Activated naive CD4-positive, alpha-beta T cell treated with Interleukin-2 at 50 U/mL for 16 hours (primary cell): ENCODE measurements at places on chromosomes 13 and 19.
A peak's percentile ranks its signal among the peaks of the same experiment; 100 is the strongest.

- DNase-seq: no peak
Measured at GRCh38 chr13:57409121-57409520, 222.4 kb upstream of the PCDH17 start.

DNA sequence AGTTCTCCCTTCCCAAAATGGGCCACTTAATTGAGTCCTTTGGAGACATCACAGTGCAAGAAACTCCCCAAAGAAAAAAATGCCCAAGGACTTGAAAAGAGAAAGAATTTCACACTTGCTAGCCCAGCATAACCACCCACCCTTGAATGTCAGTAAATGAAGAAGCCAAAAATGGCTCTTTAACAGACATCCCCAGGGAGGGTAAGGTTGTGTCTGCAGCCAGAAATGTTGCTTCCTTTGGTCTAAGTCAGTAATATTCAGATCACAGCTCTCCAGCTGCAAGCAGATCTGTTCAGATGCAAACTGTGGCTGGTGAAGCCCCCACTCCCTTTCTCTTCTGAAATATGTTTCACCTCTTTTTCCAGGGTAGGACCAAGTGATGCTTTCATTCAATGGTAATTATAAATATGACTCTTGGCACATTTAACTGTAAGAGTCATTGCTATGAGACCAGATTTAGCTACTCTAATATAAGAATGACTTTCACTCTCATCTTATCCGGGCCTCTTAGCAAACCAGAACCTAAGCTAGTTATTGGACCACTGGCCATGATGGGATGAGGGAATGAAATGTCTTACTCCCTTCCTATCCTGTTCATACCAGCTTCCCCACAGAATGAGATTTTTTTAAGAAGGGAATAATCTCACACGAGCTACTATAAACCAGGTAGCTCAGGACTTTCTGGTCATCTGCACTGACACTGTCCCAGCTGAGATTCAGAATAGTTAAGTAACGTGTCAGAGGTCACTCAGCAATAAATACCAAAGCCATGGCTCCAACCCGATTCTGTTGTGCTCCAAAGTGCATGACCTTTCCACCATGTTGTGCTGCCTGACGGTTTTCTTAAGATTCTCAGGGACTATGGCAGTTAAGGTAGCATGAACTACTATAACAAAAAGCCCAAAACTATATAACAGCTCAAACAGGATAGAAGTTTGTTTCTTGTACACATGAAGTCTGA lies 234.1 kb downstream of the FOXO1 start:
- no peak for DNase-seq

- peak; percentile 37 for DNase-seq
Measured at GRCh38 chr13:74062933-74063332, 71.3 kb downstream of the KLF12 start.

DNA sequence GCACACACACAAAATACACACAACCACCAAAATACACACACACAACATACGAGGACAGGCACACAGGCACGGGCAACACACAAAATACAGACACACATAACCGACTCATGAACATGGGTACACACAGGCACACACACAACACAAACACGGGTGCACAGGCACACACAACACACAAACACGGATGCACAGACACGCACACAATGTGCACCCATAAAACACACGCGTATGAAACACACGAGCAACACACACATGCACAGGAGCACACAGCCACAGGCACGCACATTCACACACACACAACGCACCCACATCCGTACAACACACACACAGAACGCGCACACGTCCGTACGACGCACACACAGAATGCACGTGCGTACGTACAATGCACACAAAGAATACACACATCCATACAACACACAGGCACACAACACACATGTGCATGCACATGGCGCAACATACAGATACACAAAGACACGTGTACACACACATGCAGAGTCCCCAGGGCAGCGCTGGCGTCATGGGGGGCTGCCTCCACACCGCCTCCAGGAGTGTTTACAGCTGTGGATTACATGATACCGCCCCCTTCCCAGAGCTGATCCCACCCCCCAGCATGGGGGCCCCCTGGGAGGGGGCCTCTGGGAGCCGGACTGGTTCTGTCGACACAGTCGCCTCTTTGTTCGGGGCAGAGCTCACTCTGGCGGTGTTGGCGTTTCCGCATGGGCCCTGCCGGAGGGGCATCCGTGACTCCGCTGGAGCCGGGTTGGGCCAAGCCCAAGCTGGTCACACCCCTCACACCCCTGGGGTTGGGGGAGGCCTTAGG lies 2.9 kb downstream of the SBNO2 start:
- no peak for DNase-seq

GRCh38 chr13:43411211-43411610 lies 375.6 kb downstream of the ENOX1 start:
- no peak for DNase-seq

DNA sequence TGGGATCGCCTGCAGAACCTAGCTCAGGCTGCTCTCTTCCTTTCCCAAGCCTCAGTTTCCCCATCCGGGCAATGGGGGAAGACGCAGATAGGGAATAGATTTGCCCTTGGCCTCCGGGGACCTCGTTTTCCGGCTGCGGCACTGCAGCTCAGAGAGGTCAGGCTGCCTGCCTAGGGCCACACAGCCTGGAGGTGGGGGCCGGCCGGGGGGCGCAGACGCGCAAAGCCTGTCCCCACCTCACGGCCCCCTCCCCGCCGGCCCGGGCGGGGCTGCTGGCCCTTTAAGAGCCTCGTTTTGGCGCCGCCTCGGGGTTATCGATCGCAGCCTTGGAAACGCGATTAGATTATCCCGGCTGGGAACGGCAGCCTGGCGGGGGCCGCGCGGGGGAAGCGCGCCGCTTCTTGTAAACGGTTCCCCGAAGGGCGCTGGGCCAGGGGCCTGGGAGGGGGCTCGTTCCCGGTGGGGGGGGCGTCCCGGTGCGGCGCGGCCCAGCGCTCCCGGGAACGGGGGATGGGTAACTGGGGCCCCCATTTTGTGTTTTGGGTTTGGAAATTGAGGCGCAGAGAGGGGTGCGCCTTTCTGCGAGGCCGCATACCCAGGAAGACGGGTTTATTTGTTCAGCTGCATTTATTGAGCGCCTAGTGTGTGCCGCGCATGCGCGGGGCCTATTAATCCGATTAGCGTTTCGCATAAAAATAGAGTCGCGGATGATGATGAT lies 23.4 kb upstream of the TCF3 start:
- no peak for DNase-seq

GRCh38 chr13:51721496-51721895 lies 82.5 kb downstream of the DHRS12 start:
- no peak for DNase-seq

DNA sequence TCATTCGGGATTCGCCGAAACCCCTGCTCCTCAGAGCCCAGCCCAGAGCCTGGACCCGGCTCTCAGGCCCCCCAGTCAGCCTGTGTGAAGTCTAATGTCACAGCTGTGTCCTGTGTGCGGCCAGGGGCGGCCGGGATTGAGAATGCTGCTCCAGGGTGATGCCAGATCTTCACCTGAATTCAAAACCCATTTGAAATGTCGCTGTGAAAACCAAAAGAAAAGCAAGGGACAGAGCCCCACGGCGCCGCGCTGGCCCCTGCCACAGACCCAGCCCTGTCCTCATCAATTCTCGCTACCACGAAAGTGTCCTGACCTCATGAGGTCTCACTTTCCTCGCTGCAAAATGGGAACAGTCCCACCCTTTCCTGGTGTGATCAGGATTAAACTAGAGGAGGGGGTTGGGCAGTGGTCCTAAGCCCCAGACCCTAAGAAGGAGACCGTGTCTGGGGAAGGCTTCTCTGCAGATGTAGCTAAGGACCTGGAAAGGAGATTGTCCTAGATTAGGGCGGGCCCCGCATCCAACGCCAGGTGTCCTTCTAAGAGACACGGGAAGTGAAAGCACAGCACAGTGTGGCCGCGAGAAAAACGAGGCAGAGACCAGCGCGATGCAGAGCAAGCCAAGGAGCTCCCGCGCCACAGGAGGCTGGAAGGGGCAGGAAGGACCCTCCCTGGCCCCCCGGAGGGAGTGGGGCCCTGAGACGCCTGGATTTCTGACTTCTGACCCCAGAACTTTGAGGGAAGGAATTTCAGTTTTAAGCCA lies 34.0 kb upstream of the SPACA7 start:
- DNase-seq: no peak

- DNase-seq: no peak
Measured at GRCh38 chr19:43636121-43636683, 3.4 kb downstream of the CADM4 start.

DNA sequence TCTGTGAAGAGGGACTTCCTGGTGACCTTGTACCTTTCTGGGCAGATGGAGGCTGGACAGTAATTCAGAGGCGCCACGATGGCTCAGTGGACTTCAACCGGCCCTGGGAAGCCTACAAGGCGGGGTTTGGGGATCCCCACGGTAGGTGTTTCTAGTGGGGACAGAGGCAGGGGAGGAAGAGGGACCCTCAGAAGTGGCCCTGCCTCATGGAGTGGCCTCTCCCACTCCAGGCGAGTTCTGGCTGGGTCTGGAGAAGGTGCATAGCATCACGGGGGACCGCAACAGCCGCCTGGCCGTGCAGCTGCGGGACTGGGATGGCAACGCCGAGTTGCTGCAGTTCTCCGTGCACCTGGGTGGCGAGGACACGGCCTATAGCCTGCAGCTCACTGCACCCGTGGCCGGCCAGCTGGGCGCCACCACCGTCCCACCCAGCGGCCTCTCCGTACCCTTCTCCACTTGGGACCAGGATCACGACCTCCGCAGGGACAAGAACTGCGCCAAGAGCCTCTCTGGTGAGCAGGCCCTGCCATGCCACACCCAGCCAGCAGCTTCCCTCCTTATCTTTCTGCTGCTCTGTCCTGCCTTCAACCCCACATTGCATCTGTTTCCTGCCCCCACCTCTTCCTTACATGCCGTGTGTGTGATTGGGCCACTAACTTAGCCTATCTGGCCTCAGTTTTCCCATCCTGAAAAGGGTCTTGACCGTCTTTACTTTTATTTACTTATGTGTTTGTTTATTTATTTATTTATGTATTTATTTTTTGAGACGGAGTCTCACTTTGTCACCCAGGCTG lies 7.3 kb downstream of the ANGPTL4 start:
- no peak for DNase-seq

DNA sequence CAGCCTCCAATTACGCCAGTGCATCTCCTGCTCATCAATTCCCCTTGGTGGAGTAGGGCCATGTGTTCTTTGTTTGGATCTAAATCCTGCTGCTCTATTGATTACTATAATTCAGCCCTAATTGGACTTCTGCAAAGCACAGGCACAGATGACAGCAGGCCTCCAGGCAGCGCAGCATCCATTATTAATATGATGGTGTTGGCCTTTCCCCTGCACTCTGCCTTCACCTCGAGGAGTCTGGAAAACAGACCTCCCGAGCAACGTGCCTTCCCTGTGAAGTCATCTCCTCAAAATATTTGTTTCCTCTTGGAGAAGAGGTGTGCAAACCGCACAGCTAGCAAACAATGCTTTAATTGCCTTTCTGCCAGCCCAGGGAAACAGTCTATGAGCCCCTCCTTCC lies 92.5 kb downstream of the UQCRFS1 start:
- DNase-seq: no peak

DNA sequence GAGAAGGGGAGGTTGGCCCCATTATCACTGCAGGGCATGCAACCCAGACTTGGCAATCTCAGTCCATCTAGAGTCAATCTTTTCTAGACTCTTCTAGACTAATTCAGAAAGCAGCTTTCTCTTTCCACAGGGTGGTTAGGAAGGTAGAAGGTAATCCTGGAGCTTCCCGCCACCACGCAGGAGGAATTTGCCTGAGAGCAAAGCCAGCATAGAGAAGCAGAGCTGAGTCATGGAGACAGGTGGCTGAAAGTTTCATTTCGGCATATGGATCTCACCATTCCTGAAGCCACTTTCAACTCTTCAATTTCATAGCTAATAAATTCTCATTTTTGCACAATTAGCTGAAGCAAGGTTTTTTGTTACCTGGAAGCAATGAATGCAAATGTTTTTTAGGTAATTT lies 29.0 kb upstream of the FFAR2 start:
- no peak for DNase-seq

DNA sequence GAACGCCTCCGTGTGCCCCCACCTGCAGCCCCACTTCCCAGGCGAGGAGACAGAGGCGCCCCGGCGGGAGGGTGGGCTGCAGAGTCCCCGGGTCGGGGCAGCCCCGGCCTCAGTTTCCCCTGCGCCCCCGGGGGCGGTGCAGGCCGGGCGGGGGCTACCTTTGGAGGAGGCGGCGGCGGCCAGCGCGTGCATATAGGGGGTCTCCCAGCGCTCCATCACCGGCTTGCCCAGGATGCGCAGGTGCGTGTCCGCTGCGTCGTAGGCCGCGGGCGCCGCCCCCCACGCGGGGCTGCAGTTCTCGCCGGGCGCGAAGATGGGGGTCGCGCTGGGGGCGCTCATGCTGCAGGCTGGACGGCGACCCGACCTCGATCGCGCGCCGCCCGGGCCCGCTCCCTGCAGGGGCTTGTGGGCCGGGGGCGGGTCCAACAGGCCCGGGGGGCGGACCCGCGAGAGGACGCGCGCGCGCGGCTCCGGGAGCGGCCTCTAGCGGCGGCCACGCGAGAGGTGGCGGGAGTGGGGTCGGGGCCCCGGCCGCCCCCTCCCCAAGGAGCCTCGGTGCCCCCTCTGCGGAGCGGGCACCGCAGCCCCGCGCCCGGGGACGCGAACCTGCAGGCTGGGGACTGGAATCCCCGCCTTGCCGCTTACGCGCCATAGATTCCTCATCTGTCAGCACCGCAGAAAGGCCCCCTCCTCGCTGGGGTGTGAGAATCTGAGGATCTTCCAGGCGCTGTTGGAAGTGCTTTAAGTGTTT lies at the start of gene GAMT:
TSS of gene GAMT (minus strand) at position 405 of the 751 bp plus-strand sequence. CDS start at position 339, 66 bp downstream.
- DNase-seq: peak; percentile 61

- DNase-seq: peak; percentile 39
Measured at GRCh38 chr13:114131583-114132418, 622 bp downstream of the RASA3 start.

DNA sequence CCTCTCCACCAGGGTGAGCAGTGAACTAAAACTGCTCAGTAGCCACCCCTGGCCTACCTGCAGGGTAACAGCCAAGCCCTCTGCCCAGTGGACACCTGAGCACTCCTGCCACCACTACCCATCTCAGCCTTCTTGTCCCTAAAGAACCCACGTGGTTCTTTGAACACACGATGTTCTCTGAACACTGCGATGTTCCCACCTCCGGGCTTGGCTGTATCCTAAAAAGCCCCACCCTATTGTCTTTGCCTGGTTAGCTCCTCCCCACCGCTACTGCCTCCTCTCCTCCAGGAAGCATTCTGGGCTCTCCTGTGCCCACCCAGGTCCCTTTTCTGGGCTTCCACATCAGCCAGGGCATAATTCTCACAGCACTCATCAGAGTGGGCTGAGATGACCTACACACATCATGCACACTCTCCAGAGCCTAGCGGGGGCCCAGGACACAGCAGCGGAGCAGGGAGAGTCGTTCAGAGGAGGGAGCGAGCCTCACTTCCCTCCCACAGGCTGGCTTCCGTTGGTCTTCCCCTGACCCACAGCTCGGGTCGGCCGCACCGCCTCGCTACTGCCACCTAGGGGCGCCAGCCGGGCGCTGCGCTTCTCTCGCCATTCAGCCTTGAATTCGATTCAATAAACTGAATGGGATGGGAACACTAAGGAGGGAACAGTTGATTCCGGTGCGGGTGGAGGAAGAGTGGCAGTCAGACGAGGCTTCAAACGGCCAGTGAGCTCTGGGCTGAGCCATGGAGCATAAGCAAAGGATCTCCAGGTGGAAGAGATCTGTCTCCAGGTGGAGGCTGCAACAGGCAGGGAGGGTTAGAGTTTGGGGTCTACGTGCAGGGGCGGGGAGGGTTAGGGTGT lies 3.2 kb downstream of the ELAVL1 start:
- peak; percentile 79 for DNase-seq

- DNase-seq: peak; percentile 73
Measured at GRCh38 chr19:15331419-15332310, 674 bp downstream of the BRD4 start.

GRCh38 chr13:38785490-38785889 lies 98.6 kb downstream of the FREM2 start:
- DNase-seq: no peak

GRCh38 chr13:112150352-112150751 lies 83.4 kb downstream of the SOX1 start:
- no peak for DNase-seq
